Stimulated activated CD4-positive, alpha-beta T cell treated with anti-CD3 and anti-CD28 coated beads, Interleukin-1b, Interleukin-23, amount 100 ng/mL, for 1 hour (primary cell): ENCODE measurements at places on chromosomes 1 and 21.

DNA sequence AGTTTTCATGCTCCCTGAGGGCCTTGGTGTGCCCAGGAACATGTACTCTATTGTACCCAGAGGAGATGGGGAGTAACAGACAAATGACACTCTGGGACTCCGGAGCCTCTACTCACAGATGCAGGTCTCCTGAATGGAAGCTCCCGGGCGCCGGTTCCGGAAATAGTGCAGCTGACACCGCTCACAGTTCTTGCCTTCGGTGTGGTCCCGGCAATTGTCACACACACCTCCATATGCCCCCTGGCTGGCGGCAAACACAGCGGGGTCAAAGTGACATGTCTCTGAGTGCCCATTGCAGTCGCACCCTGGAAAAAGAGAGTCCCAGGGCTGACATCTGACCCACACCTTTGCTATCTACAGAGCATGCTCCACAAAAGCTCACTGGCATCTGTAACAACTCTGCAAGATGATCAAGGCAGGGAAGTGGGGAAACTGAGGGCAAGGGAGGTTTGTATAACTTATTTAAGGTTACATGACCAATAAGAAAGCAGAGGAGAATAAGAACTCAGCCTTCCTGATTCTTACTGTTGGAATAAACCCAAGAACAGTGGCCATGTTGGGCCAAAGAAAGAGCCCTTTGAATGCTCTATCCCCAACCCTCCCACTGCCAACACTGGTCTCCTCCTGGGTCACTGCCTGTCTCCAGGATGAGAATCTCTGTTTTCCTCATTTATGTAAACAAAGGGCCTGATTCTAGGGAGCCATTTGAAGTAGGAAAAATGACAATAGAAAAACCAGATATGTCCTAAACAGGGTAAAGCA, 22.4 kb downstream of the LAMB3 start:
- no peak for DNase-seq

DNA sequence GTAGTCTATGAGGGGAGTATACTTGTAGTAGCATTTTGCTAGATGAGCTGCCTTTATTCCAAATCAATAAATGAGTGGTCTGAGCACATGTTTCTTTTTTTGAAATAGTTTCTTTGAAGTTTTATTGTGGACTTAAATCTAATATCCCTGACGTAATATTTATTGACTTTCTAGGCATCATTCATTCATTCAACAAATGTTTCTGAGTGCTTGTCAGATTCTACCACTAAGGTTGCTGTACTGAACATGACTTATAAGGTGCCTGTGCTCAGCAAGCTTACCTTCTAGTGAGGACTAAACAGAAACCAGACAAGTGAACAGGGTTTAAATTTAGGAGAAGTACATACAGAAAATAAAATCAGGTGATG, 68.4 kb downstream of the POU2F1 start:
- DNase-seq: no peak

GRCh38 chr1:38375035-38375434, 328.4 kb upstream of the POU3F1 start:
- no peak for DNase-seq

GRCh38 chr1:228356897-228357680, 49.5 kb downstream of the TRIM11 start:
- DNase-seq: no peak

DNA sequence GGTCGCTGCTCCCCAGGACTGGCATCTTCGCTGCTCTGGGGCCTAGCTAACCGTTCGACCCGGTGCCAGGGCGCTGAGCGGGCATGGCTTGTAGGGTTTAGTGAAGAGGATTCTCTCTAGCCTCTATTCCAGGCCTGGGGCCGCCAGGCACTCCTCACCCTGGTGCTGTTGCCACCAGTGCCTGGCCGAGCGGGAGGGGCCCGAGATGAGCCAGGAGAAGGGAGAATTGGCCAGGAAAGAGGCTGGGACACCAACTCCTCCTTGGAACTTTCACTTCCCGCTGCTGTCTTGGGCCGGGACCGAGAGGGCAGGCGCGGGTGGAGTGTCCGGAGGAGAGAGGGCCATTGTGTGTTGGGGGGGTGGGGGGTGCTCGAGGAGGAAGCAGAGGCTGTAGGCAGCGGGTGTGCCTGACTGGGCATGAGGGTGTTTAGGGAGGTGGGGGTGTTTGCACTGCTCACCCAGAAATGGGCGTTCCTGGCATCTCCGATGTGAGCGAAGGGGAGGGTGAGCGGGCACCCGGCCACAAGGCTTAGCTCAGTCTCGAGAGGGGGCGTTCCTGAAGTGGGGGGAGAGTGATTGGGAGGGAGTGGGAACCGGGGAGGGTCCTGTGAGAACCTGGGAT, 772 bp downstream of the ADAM15 start:
- no peak for DNase-seq

DNA sequence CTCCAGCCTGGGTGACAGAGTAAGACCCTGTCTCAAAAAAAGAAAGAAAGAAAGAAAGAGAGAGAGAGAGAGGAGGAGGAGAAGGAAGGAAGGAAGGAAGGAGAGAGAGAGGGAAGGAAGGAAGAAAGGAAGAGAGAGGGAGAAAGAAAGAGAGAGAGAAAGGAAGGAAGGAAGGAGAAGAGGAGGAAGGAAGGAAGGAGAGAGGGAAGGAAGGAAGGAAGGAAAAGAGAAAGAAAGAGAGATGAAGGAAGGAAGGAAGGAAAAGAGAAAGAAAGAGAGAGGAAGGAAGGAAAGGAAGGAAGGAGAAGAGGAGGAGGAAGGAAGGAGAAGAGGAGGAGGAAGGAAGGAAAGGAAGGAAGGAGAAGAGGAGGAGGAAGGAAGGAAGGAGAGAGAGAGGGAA, 82.2 kb upstream of the ATP1B1 start:
- no peak for DNase-seq

GRCh38 chr1:30258471-30258870, 464.9 kb downstream of the MATN1 start:
- DNase-seq: no peak

GRCh38 chr1:162587761-162588260, 26.3 kb downstream of the UAP1 start:
- DNase-seq: no peak
